Fibroblast of lung (primary cell): ENCODE measurements at places on chromosomes 7 and 10. TPM values are rescaled to one million over a fixed set of nuclear protein-coding genes. Genes with fewer than 3 reads are reported as not detected.

DNA sequence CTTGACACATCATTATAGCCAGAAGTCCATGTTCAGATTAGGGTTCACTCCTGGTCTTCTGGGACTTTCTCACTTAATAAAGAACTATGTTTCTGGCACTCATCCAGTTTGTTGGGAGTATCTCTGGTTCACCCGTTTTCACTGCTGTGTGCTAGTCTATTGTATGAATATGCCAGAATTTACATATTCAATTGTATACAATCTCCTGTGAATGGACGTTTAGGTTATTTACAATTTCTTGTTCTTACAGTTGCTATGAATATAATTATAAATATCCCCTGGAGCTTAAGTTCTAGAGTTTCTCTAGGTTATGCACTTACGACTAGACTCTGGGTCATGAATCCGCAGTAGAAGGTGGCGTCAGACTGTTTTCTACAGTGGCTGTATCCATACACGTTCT is 20.0 kb upstream of the RBM33 start:
- DNase-seq = no peak

The TACR2 gene
- total RNA-seq = 0.17 and 0.26 TPM in 2 replicates

DNA sequence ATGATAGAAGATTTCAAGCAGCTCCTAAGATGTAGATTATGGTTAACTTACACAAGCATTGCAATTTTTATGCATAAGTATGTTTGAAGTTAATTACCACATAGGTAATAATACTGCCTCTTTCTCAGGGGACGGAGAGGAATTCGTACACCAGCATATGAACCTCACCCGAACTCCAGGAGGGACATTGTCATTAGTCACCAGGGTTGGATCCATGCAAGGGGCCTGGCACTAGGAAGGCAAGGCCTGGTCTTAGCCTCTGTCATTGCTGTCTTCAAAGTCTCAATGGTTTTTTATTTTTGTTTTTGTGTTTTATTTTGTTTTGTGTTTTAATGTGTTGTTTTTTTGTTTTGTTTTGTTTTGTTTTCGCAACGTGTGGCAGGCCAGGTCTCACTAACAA is 145.6 kb upstream of the PPP2R2D start:
- no peak for DNase-seq

DNA sequence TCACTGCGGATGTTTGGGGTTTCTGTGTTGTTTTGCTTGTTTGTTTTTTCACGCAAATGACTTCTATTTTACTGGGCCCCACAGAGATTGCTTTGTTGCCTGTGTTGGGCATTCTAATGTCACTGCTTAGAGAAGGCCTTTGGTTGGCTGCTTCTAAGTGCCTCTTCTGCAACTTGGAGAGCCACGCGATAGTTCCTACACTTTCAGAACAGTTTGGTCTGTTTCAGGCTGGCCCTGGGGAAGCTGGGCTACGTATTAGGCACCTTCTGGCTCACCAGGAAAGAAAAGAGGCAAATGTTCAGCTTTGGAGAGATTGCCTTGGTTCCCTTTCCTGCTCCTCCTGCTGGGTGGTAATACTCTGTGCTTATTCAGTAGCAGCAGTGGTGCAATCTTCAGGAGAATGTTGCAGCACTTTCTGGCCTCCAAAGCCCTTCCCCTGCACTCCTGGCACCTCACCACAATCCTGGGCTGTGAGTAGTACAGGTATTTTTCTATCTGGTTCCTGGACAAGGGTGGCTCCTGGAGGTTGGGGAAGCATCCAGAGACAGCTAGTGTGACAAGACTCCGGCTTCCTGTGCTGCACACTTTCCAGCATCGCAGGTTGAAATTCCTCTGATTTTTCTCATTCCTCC is 1.2 kb downstream of the ANTXRL start:
- DNase-seq = no peak

DNA sequence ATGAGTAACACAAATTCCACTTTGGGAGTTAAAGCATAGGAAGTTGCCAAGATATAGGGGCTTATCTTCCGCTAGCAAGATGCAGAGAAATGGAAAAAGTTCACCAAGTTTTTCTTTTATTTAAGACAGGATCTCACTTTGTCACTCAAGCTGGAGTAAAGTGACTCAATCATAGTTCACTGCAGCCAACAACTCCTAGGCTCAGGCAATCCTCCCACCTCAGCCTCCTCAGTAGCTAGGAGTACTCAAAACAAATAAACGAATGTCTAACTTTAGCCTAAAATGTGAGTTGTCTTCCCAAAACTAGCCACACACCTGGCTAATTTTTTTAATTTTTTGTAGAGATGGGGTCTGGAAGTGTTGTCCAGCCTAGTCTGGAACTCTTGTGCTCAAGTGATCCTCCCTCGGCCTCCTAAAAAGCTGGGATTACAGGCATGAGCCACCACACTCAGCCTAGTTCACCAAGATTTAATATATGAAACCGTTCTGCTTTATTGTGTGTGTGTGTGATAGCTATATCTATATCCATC is 9.9 kb downstream of the VIM start:
- DNase-seq = peak; percentile 59

The GNAT3 gene
- total RNA-seq = not detected in 2 replicates

DNA sequence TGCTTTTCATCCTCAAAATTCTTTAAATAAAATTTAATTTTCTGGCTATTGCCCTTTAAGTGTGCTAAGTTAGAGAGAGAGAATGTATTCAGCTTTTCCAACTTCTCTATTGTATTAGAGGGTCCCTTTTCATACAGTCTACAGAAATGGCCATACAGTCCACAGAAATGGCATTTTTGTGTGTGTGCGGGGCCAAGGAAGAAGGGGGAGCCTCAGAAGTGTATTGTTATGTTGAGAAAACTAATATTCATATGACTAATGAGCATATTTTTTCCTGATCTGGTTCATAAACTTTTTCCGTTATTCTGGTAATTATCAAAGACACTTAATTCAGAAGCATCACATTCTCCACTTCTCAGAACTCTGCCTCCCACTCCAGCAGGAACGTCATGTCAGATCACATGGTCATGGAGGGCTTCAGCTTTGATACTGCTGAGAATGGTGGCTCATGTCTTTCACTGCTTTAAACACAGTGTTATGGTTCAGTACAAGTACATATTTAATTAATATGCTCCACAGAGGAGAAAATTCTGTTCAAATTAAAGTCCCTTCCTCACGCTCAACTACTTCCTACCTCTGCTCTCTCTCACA is 37.1 kb downstream of the ELMO1 start:
- no peak for DNase-seq

DNA sequence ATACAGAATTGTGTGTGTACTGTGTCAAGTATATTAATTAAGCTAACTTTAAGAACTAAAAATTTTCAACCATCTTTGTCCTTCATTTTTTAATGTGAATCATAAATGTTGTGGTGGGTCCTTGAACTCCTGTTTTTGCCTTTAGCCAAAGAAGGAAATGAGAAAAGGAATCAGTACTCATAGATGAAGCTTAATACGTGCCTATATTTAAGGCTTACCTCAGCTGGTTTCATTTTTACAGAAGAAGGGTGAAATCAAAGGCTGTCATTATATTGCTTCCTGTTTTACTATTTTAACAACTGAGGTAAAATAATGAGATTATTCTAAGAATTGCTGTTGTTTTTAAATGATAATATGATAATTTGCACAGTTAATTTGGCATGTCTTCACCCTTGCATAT is 6.3 kb upstream of the SNX13 start:
- no peak for DNase-seq

DNA sequence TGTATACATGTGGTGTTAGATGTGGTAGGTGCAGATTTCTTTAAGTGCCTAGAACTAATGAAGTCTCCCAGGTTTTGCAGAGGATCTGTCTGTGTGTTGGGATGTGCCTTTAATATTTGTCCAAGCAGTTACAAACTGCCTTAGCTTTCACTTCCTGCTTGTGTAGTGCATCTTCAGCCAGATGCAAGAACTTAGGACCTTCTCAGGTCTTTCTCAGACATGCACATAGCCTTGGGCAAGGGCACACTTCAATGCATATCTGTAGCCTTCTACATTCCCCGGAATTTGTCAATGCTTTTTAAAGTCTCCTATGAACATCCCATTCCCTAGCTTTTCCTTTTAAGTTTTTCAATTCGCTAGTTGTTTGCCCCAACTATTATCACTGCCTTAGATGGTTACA is 47.2 kb upstream of the SLC39A12 start:
- DNase-seq = no peak

The ANKRD7 gene
- total RNA-seq = 2.3 and 2.8 TPM in 2 replicates

- DNase-seq = no peak
Observed at GRCh38 chr7:45183711-45184210, 26.2 kb downstream of the RAMP3 start.

The HOXA4 gene
- total RNA-seq = 0.33 and 0.51 TPM in 2 replicates

DNA sequence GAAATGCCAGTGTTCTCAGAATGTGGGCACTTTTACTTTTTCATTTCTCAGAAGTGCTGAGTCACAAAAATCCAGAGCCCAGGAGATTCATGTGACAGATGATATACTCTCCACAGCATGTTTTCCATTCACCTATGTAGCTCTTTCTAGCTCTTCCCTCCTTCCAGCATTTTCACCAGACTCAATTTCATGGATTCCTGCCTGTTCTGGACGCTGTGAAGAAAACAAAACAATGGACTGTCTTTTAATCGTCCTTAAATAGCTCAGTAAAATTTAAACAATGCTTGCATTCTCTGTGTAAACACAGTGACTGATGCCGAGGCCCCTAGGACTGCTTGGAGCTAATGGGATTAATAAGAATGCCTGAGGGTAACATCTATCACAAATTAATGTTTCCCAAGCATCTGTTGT is 25.5 kb downstream of the ZNF713 start:
- no peak for DNase-seq

DNA sequence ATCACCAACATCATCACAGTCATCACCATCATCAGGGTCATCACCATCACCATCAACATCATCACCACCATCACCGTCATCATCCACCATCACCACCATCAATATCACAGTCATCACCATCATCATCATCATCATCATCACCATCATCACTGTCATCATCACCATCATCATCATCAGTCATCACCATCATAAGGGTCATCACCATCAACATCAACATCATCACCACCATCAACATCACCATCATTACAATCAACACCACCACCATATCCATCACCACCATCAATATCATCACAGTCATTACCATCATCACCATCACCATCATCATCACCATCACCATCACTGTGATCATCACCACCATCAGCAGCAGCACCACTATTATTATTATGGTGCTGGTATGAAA is 218.9 kb downstream of the TNS3 start:
- no peak for DNase-seq

DNA sequence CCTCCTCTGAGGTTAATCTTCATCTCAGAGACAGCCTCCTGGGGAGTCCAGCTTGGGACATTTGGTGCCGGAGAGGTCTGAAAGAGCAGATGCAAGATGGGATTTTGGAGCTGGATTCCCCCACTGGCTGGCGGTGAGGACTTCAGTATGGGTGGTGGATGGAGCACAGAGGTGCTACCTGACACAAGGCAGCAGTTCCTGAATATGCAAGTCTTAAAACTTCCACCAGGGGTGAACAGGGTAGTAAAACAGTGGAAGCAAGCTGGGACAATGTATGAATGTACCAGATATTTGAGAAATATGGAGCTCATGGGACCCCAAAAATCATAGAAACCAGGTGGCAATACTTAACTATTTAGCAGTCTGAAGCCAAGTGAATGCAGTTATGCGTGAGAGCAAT is 4.8 kb upstream of the TAF3 start:
- no peak for DNase-seq

DNA sequence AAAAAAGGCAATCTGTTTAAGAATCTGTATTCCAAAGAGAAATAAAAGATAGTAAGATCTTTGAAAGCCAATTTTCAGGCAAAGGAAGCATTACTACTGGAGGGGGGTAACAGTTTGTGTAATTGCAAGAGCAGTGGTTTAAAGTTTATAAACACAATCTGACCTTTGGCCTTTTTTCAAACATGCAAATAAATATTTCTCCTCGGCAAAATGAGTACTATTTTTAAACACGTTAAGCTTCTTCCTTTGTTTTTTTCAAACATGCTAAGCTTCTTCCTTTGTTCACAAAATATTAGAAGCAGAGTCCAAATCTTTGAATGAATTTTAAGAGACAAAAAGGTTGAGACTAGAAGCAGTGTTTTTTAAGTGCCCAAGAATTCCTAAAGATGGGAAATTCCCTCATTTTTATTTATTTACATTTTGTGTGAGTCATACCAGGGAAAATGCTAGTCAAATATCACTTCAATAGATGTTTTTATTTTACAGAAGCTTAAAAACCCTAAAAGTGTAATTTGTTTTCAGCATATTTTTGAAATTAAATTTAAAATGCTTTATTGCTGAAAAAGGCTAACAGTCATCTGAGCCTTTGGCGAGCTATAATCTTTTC is 229.3 kb downstream of the GPR37 start:
- peak; percentile 74 for DNase-seq

The CAMK2G gene
- 19.8 and 25.9 TPM in 2 replicates for total RNA-seq

GRCh38 chr7:79876848-79877252 is 257.8 kb upstream of the GNAI1 start:
- peak; percentile 99 for DNase-seq

DNA sequence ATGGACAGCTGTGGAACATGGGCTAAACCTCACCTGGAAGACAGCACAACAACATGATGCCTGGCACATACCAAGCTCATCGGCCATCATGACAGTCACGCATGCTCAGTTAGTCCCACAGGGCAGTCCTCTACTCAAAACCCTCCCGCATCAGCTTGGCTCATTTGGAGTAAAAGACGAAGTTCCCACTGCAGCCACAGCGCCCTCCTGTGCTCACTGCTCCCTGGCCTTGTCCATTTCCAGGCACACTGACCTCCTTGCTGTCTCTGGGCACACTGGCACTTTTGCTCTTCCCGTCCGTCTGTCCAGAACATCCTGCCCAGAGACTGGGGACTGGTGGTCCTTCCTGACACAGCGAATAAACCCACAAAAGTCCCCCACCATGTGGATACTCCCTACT is 66.2 kb downstream of the LARP4B start:
- DNase-seq = no peak

The SEC31B gene
- 2.3 and 3.0 TPM in 2 replicates for total RNA-seq

DNA sequence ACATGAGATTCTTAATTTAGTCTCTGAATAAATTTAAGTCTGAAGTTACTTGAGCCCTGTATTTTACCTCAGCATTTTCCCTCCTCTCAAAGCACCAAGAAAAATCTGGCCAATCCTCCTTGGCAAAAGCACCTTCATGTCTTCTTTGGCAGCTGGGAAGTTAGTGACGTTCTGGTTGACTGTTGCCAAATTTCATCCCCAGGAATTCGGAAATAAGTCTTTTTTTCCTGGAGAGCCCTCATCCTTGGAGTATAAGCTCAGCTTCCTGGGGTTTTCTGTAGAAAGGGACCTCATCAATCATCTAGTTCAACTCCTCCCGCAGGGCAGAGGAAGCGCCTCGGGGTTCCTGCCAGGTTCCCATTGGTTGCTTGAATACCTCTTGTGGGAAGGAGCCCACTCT is 377.6 kb downstream of the PHTF2 start:
- peak; percentile 76 for DNase-seq

DNA sequence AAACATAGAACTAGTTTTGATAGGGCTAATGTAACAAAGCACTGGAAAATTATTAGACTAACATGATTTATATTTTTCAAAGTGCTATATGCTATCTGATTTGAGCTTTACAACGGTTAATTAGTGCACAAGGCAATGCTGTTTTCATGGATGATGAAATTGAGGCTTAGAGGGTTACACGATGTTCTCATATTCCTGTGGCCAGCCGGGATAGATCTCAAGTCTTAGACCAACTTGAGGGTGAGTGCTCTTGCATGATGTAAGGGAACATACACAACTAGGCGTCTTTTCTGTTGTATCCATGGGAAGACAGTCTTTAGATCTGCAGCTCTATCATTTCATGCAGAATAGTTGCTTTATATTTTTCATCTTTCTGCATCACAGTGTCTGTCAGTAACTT is 4.1 kb downstream of the PRPF18 start:
- DNase-seq = no peak

- no peak for DNase-seq
Observed at GRCh38 chr7:6200971-6201370, 71.5 kb downstream of the CYTH3 start.
